Endodermal cell (in vitro differentiated cells): ENCODE measurements at places on chromosomes 2 and 18.

DNA sequence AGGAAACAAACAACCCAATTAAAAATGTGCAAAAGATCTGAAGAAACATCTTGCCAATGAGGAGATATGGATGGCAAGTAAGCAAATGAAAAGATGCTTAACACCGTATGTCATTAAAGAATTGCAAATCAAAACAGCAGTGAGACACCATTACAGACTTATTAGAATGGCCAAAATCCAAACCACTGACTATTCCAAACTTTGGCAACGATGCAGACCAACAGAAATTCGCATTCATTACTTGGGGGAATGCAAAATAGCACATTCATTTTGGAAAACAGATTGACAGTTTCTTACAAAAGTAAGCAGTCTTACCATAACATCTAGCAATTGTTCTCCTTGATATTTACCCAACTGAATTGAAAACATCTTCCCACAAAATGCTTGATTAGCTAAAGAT is 1118.7 kb downstream of the SUCLG1 start:
- H3K27ac ChIP-seq: no peak overlapping the region
- no peaks in the 10 kb centered on the region for H3K4me1 ChIP-seq
- H3K4me3 ChIP-seq: no peak overlapping the region

- H3K4me3 ChIP-seq: no peak overlapping the region
- H3K27ac ChIP-seq: no peak overlapping the region
- no peak for DNase-seq
These were observed 87.0 kb upstream of the LRP1B start for GRCh38 chr2:142217804-142218203.

DNA sequence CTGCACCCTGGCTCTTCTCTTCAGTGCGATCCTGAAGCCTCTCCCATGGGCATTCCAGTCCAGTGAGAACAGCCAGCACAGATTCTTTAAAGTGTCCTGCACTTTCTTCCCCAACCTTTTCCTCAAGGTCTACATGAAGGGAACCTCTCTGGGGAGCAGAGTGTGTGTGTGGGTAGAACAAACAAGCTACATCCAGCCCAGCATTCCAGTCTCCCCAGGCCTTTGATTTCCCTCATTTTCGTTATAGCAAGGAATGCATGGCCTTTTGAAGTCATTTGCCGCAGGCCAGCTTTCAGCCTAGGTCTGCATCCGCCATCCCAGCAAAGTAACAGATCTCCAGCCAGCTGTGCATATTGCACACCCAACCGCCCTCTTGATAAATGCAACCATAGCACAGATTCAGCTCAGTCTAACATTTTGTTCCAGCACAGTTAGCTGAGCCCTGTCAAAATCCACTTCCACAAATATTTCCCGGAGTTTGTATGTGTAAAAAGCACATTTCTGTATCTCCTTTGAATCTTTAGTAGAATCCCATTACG is 44.6 kb downstream of the CD8B2 start:
- no peaks in the 10 kb centered on the region for H3K4me1 ChIP-seq
- H3K27me3 ChIP-seq: no peaks in the 10 kb centered on the region
- no peaks in the 10 kb centered on the region for H3K36me3 ChIP-seq
- no peak for DNase-seq

DNA sequence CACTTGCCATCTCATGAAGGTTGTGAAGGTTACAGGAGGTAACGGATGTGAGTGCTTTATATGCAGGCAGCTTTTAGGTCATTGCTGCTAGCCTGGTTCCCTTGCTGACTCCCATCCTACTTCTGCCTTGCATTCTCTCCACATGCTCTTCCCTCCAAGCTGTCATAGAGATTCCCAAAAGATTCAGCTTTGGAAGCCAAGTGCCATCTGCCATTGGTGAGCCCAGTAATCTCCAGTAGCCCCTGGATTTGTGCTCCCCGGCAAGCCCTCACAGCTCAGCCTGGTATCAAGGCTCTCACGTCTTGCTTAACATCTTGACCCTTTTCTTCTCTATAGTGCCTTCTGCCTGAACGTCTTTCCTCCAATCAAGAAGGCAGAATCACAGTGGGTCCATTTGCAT is 61.6 kb downstream of the MYT1L start:
- no peaks in the 10 kb centered on the region for H3K27me3 ChIP-seq
- H3K36me3 ChIP-seq: no peaks in the 10 kb centered on the region
- no peak overlapping the region for H3K27ac ChIP-seq
- H3K4me1 ChIP-seq: no peaks in the 10 kb centered on the region
- no peak overlapping the region for H3K4me3 ChIP-seq

DNA sequence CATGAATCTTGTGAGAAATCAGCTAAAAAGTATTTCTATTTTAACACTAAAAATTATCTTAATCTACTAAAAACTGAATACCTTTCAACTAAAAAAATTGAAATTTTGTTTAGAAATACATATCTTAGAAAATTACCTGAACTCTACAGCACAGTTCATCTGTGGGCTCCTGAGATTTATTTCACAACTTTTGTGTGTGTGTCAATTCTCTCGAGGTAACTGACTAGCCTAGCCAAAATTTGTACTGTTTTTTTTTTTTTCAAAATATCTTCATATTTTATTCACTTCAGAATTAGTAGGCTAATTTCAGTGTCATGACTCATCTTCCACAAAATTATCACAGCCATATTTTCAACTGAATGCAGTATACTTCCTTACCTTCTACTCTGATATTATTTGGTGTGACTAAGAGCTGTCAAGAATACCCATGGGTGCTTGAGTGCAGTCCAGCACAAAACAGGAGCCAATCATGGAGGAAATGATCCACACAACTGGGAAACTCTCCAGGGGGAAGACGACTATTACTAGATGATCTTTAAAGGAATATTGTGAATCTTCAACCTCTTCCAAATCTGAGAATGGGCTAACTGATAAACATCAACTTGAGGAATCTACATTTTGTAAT is 174.6 kb downstream of the ZNF385B start:
- no peak overlapping the region for H3K4me3 ChIP-seq
- no peak for DNase-seq
- H3K27me3 ChIP-seq: no peaks in the 10 kb centered on the region

DNA sequence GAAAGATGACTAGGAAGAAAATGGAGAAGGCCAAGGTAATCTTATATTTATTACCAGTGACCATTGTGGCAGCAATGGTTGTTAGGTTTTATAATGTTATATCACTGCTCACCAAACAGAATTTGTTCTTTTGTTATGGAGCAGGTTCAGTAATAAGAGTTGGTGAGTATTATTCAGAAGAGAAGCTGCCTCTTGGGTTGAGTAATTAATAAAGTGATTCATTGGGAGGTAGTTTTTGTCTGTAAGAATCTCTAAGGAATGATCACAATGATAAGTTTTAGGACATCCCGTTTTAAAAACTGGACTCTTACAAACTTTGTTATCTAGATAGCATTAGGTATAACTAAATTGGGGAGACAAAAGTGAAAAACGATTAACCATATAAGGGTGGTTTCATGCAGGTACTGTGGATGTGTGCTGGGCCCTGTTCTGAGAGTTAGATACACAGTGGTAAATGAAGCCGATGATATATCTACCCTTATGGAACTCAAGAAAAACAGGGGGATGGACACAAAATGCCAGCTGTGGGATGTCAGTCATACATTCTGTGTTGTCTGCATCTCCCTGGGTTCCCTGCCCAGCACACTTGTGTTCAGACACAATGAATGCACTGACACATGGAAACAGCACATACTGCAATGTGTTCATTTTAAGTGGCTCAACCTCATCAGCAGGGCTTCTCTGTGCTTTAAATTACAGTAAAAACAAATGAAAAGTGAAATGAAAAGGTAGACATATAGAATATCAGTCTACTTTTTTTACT is 7.5 kb downstream of the MAP4K4 start:
- no peaks in the 10 kb centered on the region for H3K27me3 ChIP-seq
- H3K4me3 ChIP-seq: no peak overlapping the region
- H3K4me1 ChIP-seq: no peaks in the 10 kb centered on the region
- peaks cover 46% of the 10 kb centered on the region for H3K36me3 ChIP-seq
- no peak overlapping the region for H3K27ac ChIP-seq
- no peak for DNase-seq

DNA sequence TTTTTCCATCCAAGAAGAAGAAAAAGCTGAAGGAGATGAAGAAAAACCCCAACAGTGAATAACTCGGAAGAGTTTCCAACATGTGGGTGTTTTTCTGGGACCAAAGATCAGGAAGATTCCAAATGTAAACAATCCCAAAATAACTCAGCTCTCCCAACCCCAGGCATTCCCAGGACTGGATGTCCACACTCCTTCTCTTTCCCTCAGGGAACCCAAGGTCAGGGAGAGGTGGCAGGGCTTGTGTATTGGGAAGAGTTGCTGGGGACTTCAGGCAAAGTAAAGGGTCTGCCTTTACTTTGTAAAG is 268.0 kb downstream of the DYSF start:
- H3K27me3 ChIP-seq: no peaks in the 10 kb centered on the region
- H3K4me3 ChIP-seq: no peak overlapping the region
- DNase-seq: no peak
- H3K36me3 ChIP-seq: no peaks in the 10 kb centered on the region
- H3K27ac ChIP-seq: no peak overlapping the region

DNA sequence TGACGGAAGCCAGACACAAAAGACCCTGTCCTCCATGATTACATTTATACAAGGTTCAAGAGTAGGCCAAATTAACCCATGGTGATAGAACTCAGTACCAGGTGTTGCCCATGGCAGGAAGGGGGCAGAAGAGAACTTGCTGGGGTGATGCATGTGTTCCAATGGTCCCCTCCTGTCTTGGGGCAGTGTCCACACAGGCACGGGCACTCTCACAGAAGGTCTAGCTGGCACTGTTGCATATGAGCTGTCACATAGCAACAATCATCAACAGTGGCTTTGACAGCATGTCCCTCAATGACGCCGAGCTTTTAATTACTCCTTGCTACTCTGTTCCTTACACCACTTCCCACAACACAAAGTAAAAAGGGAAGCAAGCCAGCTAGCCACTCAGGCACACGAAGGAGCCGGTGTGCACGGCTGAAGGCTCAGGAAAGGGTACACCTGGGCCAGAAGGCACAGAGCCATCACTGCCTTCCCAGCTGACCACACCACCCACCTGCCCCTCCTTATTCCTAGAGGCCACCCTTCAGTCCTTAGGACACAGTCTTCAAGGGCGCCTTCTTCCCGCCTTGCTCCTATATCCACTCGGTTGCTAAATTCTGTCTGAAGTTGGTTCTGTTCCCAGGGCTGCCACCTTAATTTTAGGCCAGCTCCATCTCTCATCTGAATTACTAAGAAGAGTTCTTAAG is 28.9 kb downstream of the RPL31 start:
- H3K4me1 ChIP-seq: no peaks in the 10 kb centered on the region
- H3K27me3 ChIP-seq: no peaks in the 10 kb centered on the region
- no peak overlapping the region for H3K27ac ChIP-seq
- no peaks in the 10 kb centered on the region for H3K36me3 ChIP-seq
- no peak overlapping the region for H3K4me3 ChIP-seq

GRCh38 chr18:76202322-76202721 is 292.7 kb downstream of the ZNF516 start:
- no peaks in the 10 kb centered on the region for H3K4me1 ChIP-seq
- no peak overlapping the region for H3K4me3 ChIP-seq
- no peak overlapping the region for H3K27ac ChIP-seq
- H3K27me3 ChIP-seq: no peaks in the 10 kb centered on the region
- H3K36me3 ChIP-seq: no peaks in the 10 kb centered on the region

DNA sequence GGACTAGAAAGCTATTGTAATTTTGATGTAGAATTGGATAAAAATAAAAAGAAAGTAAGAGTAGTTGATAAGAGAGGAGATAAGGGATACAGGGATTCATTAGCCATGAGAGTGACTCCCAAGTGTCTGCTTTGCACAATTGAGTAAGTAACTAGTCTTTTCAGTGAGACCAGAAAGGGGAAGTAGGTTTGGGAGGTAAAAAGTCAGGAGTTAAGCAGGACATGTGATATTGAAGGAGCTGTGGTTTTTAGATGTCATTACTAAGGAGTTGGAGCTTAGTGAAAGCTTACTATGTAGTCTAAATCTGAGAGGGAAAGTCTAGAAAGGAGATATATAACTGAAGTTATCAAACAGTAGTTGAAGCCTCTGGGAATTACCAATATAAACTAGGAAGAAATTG is 93.4 kb downstream of the SLC5A7 start:
- H3K27me3 ChIP-seq: no peaks in the 10 kb centered on the region
- H3K4me3 ChIP-seq: no peak overlapping the region
- no peak overlapping the region for H3K27ac ChIP-seq
- H3K4me1 ChIP-seq: no peaks in the 10 kb centered on the region
- no peak for DNase-seq
- no peaks in the 10 kb centered on the region for H3K36me3 ChIP-seq

DNA sequence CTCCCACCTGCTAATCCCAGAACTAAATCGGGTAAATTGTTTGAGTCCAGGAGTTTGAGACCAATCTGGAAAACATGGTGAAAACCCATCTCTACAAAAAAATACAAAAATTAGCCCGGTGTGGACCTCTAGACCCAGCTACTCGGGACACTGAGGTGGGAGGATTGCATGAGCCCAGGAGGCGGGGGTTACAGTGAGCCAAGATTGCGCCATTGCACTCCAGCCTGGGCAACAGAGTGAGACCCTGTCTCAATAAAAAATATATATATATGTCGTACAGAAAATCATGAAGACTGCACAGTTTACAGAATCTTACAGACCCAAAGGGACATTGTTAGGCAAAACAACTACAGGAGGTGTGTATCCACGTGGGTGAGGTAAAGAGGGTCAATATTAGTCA is 4.0 kb upstream of the DPY30 start:
- DNase-seq: no peak
- H3K4me1 ChIP-seq: no peaks in the 10 kb centered on the region
- no peak overlapping the region for H3K4me3 ChIP-seq
- H3K27ac ChIP-seq: no peak overlapping the region
- no peaks in the 10 kb centered on the region for H3K27me3 ChIP-seq

GRCh38 chr2:105766300-105766866 is 21.7 kb downstream of the NCK2 start:
- no peaks in the 10 kb centered on the region for H3K27me3 ChIP-seq
- DNase-seq: no peak
- no peak overlapping the region for H3K27ac ChIP-seq
- no peaks in the 10 kb centered on the region for H3K4me1 ChIP-seq

GRCh38 chr18:26721854-26722564 is 143.5 kb downstream of the AQP4 start:
- no peak overlapping the region for H3K27ac ChIP-seq
- no peaks in the 10 kb centered on the region for H3K36me3 ChIP-seq
- no peak overlapping the region for H3K4me3 ChIP-seq
- peaks cover 5% of the 10 kb centered on the region for H3K27me3 ChIP-seq
- DNase-seq: no peak
- H3K4me1 ChIP-seq: no peaks in the 10 kb centered on the region

DNA sequence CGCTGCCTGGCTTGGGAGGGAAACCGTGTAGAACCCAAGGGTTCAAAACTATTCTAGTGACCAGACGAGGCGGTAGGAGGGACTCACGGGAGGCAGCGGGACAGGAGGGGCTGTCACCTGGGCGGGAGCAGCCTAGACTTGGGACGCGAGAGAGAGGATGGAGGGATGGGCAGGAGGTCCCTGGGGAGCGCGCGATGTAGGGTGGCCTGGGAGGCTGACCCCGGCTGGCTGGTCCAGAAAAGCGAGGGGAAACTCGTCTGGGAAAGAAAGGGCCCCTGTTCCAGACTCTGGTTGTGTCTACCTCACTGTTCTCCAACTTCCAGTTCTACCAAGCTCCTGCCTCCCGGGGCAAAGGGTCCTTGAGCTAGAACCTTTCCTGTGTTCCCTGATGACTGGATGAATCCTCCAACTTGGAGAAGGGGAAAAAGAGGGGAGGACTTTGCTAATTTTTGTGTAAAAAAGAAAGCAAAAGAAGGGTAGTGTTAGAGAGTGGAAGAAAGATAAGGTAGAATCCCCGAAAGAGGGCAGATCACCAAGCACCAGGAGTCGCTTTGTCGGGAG is 1.4 kb downstream of the DOK6 start:
- peak; percentile 65 for DNase-seq
- H3K4me1 ChIP-seq: no peaks in the 10 kb centered on the region
- peaks cover 49% of the 10 kb centered on the region for H3K27me3 ChIP-seq
- peak overlapping the region; percentile 80 for H3K4me3 ChIP-seq
